ENCODE measurements at places on chromosomes 16 and 17.

GRCh38 chr17:74202938-74203337, 540 bp upstream of the RPL38 start:
- no peak for DNase-seq

DNA sequence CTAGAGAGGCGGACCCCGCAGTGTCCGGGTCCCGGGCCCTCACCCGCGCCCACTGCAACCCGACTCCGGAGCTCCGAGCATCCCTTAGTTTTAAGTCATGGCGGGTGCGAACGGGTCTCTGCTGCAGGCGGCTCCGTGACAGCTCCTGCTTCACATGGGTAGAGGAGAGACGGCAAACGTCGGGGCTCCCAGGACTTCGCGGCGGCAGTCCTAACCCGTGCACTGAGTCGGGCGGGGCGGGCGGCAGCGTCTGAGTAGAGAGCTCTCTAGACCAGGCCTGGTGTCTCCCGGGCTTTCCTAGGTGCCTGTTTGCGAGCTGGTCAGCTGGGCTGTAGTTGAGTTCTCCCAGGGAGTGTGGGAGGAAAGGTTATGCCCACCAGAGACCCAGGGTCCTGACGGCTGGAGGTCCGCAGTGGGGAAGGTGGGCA, 345 bp downstream of the TSC2 start:
- DNase-seq = no peak

DNA sequence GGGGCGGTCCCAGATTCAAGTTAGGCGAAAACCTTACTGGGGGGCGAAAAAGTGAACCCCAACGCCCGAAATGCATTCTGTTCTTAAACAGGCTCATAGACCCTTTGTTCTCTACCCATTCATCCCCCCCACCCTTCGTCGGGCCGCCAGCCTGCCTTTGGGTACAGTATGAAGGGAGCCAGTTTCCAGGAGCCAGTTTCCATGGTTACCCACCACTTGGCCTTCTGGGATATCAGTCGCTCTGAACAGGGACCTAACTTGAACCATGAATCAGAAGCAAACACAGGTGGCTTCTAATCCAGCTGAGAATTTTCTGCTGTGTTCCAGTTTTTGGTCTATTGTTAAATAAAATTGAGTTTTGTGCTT, 532 bp downstream of the DHX40 start:
- DNase-seq = peak; percentile 60

GRCh38 chr16:79155471-79155870, 445.1 kb downstream of the MAF start:
- DNase-seq = no peak

- no peak for DNase-seq
These were observed 11.8 kb downstream of the DLX4 start for GRCh38 chr17:49980703-49981197.

DNA sequence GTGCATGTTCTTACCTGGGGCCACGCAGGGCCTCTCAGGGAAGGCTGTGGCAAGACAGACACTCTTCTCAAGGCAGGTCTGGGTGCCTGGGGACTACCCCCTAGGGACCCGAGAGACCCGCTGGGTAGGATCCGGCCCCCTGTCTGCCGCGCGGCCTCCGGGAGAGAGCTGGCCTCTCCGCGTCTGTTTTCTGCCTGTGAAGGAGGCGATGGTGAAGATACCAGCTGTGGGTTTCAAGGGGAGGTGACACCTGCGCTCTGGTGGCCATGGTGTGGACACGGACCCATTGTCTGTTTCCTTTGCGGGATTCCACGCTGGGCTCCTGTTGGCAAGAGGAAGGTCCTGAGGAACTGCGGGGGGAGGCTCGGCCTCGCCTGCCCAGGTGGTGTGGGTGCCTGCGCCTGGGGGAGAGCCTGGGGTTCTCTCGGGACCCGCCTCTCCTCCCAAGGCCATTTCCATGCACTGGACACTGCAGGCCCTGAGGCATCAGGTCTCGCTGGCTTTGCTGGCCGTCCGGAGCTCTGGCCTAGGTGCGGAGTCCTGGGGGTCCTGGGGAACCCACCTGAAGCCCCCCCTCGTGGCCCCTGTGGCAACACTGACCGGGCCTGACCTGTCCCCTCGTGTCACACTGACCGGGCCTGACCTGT, 12.2 kb upstream of the METRNL start:
- DNase-seq = no peak

DNA sequence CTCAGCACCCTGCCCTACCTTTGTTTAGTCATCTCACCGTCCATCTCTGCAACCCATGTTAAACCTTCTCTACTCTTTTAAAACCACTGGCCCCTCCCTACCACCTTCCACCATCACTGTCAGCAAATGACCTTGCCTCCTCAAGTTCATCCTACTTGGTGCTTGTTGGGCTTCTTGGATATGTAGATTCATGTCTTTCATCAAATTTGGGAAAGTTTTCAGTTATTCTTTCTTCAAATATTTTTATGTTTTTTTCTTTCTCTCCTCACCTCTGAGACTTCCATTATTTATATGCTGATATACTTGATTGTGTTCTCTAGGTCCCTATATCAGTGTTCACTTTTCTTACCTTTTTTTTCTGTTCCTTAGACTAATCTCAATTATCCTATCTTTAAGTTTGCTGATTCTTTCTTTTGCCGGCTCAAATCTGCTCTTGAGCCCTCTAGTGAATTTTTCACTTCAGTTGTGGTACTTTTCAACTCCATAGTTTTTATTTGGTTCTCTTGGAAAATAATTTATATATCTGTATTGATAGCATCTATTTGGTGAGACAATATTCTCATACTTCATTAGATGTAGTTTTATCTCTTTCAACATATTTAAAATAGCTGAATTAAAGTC, 28.7 kb upstream of the ALDH3A2 start:
- no peak for DNase-seq

DNA sequence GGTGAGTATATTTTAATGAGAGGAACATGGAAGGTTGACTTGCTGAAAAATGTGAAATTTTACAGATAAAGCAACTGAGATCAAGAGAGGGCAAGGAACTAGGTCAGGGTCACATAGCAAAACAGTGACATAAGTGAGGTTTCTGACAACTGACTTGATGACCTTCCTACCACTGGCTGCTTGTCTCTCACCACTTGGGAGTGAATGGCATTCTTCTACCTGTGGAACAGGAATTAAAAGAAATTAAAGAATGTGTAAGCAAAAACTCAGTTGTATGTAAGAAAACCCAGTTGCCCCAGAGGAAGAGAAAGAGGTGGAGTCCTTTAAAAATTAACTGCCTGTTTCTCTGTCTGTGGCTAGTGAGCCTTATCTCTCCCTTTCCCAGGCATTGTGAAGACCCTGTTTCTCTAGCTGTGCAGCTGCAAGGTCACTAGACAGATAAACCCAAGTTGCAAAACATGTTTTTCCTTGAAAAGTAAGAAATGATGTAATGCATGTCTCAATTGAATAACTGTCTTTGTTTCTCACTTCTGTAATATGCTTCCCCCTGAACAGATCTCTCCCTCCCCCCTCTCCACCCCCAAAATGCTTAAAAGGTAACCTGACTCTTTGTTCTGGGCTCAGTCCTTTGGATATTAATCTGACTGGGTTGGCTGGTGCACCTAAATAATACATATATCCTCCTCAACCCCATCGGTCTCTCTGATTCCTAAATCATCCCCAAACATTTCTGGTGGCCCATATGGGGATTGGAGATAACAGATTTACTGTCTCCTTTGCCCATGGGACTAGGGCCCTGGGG, 23.4 kb downstream of the ACSM1 start:
- no peak for DNase-seq

- DNase-seq = peak; percentile 29
These were observed 46.5 kb downstream of the HNF1B start for GRCh38 chr17:37698132-37698910.

DNA sequence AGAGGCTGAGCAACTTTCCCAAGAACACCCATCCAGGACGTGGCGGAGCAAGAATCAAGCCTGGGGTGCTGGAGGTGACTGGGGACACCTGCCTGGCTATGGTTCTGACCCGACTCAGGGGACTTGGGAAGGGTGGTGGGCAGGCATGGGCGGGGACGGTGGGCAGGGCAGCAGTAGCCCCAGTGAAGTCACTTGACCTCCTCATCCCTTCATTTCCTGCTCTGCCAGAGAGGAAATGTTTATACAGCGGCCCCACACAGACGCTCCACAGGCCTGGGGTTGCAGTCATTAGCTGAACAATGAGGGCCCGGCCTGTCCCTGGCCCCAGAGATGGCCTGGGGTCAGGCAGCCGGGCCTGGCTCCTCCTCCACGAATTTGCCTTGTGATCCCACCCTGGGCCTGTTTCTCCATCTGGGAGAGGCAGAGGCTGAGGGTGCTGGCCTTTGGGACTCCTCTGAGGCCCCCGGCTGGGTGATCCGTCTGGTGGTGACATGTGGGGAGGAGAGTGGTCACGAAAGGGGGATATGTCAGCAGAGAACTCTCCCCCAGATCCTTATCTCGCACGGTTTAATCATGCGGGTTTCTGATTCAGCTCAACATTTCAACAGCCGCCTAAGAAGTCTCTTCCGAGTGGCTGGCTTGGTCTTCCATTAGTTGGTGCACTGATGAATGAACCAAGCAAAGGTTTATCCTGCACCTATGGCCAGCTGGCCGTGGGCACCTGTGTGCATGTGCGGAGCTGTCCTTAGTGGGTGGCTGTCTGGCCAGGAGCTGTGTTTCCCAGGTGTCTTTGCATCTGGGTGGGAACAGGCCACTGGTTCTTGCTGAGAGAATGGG, 175.9 kb downstream of the IRF8 start:
- DNase-seq = no peak

DNA sequence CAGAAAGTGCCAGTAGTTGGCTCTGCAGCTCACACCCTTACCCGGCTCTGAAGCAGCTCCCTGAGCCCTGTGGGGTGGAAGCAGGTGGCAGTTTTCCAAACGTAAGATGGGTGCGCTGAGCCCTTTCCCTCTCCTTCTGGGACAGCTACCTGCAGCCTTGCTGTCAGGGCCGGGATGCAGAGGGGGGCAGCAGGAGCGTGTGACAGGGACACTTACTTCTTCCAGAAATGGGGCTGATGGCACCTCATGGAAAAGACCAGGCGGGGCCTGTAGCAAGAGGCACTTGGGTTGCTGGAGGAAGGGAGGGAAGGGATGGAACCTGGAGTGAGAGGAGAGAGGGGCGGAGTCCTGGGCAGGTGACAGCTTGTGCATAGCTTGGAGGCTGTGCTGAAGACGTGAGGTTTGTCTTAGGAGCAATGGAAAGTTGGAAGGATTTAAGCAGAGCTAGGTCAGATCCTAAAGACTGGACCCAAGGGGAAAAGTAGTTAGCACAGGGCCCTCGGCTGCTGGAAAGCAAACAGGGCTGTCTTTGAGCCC, 216.8 kb upstream of the RPL38 start:
- no peak for DNase-seq

GRCh38 chr16:64343061-64343819, 778.6 kb downstream of the CDH11 start:
- DNase-seq = no peak

DNA sequence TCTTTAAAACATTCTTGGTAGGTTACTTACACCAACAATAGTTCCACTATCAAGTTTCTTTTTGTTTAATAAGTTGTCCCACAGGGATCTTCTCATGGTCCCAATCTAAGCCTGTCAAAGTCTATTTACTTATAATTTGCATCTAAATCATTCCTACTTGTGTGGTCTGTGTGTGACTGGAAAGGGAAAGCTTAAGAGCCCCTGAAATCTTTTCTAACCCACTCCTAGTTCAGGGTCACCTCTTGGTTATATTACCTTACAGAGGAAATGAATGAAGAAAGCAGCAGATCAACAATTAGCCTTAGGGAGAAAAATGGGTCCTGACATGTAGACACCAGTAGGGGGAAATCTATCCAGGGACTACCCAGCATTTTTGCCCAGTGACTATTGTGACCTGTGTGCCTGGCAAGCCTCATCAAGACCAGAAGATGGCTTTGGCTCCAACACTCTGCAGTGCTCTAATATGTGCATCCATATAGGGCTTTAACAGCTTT, 110.4 kb upstream of the HAS3 start:
- peak; percentile 67 for DNase-seq

- DNase-seq = no peak
These were observed 4.7 kb upstream of the CDT1 start for GRCh38 chr16:88798772-88799455.

DNA sequence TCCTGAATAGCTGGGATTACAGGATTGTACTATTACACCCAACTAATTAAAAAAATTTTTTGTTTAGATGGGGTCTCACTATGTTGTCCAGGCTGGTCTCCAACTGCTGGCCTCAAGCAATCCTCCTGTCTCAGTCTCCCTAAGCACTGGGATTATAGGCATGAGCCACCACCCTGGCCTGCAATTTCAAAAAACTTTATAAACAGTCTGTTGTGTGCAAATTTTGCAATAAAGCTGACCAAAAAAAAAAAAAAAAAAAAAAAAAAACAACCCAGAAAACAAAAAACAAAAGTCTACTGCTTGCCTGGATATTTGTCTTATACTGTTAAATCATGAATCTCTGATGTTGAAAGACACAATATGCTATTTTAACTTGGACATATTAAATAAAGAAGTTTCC, 4.4 kb downstream of the CREBBP start:
- no peak for DNase-seq

DNA sequence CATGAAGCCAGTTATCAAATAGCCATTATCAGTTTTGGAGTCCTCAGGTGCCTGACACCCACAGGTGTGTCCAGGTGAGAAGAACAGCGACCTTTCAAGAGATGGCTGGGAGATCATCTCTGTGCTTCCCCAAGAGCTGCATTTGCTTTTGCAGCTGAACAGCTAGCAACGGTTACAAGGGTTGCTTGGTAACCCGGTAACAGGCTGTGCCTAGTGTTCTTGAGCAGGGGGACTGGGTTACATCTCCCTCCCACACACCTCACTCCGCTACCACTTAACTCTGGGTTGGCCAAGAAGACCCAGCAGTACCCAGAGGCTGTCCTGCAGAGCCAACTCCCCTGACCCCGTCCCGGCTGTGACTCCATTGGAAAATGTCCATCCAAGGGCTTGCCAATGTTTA, 147.0 kb downstream of the SLC39A11 start:
- no peak for DNase-seq

- DNase-seq = no peak
These were observed 11.4 kb downstream of the MTSS2 start for GRCh38 chr16:70674221-70675014.

DNA sequence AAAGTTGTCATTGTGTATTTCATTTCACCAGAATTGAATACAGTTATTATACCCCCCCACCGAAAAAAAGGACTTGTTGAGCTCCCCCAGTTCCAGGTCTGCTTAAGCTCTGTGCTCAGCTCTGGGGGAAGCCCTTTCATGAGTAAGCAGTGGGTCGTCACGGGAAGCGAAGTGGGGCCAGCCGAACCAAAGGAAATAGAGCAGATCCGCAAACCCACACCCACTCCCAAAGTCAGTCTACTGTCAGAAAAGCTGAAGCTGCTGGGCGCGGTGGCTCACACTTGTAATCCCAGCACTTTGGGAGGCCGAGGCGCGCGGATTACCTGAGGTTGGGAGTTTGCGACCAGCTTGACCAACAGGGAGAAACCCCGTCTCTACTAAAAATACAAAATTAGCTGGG, 50.1 kb downstream of the PECAM1 start:
- no peak for DNase-seq

DNA sequence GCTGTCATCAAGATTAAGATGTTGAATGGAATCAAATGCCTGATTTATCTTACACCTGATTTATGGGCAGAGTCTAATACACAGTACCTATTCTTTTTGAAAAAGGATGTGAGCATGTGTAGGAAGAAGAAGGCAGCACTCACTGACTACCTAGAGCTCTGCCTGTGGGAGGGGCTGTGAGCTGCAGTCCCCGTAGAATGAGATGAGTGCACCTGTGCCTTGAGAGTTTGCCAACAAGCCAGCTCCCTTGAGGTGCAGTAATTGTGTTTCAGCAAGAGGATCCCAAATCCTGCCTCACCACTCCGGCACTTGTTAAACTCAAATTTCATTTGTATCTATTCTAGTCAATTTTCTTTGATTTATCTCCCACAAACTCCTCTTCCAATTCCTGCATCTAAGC, 46.0 kb downstream of the CDH11 start:
- DNase-seq = no peak

GRCh38 chr16:24524855-24525677, 14.3 kb upstream of the RBBP6 start:
- DNase-seq = no peak
